Cardiac muscle cell (in vitro differentiated cells and primary cell): ENCODE measurements at places on chromosomes 12 and 14. TPM values are rescaled to one million over a fixed set of nuclear protein-coding genes. Genes with fewer than 3 reads are reported as not detected.

The CAPZA3 gene
- not detected in 2 replicates for total RNA-seq

- DNase-seq, result no peak
Measured at GRCh38 chr14:22226381-22226780, 362.6 kb downstream of the DAD1 start.

DNA sequence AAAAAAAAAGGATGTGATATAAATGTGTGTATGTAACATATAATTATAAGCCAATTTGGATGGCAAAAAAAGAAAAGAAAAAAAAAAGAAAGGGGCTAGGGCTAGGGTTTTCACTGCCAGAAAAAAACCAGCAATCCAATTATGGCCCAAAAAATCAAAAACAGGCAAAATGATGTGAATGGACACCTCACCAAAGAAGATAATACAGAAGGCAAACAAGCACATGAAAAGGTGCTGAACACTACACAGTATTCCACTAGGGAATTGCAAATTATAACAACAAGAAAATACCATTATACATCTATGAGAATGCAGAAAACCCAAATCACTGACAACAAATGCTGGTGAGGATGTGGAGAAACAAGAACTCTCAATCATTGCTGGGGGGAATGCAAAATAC is 12.1 kb upstream of the MIPOL1 start:
- DNase-seq, result no peak

DNA sequence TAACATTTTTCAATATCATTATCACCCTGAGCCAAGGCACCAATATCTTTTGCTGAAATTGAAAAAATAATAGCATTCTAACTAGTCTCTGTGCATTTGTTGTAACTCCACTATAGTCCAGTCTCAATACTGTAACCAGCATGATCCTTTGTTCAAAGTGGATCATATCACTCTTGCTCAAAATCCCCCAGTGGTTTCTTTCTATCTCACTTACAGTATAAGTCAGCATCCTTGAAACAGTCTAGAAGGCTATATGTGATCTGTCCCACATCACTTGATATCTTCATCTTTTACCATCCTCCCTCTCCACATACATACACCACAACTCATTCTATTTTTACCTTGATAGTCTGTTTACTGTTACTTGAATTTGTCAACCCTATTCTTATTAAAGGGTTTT is 435.7 kb downstream of the CCER1 start:
- DNase-seq, result no peak

The MYH6 gene
- total RNA-seq, result 4,520 and 8,484 TPM in 2 replicates

- peak; percentile 15 for DNase-seq
Measured at GRCh38 chr14:95356245-95356869, 36.6 kb upstream of the CLMN start.

- no peak for DNase-seq
Measured at GRCh38 chr12:106644335-106645073, 61.7 kb downstream of the RFX4 start.

- DNase-seq, result peak; percentile 81
Measured at GRCh38 chr12:100404769-100405407, 48.0 kb downstream of the SLC17A8 start.

- DNase-seq, result no peak
Measured at GRCh38 chr12:105157606-105158005, 50.1 kb downstream of the WASHC4 start.

- no peak for DNase-seq
Measured at GRCh38 chr12:105240228-105240627, 4.3 kb upstream of the APPL2 start.

The AGAP2 gene
- total RNA-seq, result 0.33 and 0.49 TPM in 2 replicates

The KRT2 gene
- total RNA-seq, result not detected in 2 replicates

The DPY19L2 gene
- 13.0 and 25.9 TPM in 2 replicates for total RNA-seq
